Activated CD4-positive, alpha-beta T cell treated with anti-CD3 and anti-CD28 coated beads, Interleukin-2, Interleukin-6, amounts not matched to agents 100 ng/mL and 50 ng/mL, durations not matched to agents 16 hours and 8 hours (primary cell): ENCODE measurements at places on chromosomes 5 and 9.

DNA sequence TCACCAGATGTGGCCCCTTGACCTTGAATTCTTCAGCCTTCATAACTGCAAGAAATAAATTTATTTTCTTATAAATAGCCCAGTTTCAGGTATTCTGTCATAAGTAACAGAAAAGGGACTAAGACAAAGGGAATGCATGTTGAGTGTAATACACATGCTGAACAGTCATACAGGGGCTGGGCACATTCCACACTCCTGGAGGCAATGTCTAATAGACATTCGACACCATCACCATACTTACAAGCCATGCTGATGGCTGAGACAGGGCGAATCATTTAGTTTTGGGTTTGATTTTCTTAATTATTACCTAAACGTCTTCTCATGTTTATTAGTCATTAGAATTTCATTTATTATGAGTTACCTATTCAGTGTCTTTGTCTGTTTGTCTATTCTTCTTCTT, 68.5 kb downstream of the TENT4A start:
- DNase-seq: no peak

GRCh38 chr5:41649659-41650058, 139.3 kb upstream of the PLCXD3 start:
- DNase-seq: no peak

GRCh38 chr5:77947041-77947428, 170.9 kb upstream of the TBCA start:
- DNase-seq: no peak

DNA sequence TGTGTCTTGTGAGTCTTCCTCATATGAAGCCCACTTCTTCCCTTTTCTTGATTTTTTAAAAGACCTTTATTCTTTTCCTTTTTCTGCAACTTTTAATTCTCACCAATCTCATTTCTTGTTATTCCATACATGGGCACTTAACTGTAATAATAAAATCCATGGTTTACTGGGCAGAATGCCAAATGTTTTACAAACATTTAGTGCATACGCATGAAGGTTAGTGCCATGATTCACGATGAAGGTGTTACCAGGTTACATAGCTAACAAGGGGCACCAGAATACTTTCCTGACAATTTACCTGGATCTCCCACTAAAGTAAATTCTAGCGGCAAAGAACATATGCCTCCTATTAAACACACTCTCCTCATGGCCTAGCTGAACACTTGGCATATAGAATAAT, 28.5 kb downstream of the MAN2A1 start:
- DNase-seq: no peak

DNA sequence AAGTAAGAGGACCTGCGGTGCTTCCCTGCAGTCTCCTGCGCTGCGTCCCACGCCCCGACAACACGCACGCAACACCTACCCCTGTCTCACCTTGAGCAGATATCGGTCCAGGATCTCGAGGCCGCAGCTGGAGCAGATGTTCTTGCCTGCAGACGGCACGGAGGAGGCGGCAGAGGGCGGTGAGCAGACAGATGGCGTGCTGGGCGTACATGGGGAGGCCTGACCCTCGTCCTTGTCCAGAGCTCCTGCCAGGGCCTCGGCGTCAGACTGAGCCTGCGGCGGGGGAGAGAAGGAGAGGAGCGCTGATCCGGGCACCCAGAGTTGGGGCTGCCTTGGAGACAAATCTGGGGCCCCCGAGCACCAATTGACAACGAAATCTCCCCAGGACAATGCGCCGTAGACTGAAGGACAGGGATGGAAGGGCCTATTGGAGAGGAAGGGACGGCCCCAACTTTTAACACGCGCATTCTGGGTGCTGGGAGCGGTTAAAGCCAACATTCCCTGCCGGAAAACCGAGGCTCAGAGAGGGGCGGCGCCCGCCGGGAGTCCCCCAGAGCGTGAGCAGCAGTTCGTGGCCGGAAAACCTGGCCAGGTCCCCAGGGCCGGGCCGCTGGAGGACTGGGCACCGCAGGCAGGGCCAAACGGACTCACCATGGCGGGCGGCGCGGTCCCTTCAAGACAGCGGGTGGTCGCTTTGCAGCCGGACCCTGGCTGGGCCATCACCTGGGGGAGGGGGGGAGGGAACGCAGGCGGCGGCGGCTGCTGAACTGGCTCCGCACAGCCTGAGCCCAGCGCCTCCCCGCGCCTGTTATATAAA, 1.8 kb downstream of the LHX6 start:
- DNase-seq: no peak

DNA sequence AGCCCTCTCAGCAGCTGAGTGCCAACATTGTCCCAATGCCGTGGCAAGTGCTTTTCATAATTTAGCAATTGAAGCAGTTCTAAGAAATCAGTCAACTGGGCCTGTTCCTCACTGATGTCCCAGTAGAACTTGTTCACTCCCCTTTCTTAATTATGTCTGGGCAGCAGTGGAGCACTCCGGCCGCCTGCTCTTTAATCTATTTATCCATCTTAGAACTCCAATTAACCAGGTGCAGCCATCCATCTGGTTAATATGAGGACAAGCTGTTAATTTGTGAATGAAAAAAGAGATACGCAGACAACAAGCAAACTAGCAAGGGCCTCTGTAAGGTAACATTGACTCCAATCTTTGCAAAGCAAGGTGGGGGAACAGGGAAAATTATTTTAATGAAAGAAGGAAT, 39.4 kb downstream of the MAT2B start:
- no peak for DNase-seq
